Activated naive CD8-positive, alpha-beta T cell treated with anti-CD3 and anti-CD28 coated beads, Interleukin-2, amount 10 ng/mL, durations not matched to agents 7 days and 5 days (primary cell): ENCODE measurements at places on chromosomes 2 and 18.

DNA sequence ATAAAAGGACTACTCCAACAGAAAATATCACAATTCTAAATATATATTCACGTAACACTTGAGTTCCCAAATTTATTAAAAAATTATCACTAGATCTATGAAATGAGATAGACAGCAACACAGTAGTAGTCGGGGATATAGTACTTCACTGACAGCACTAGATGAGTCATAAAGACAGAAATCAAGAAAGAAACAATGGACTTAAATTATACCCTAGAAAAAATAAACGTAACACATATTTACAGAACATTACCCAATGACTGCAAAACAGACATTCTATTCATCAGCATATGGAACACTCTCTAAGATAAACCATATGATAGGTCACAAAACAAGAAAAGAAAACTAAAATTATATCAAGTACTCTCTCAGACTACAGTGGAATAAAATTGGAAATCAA, 429.4 kb downstream of the MBD2 start:
- H3K27ac ChIP-seq: no peak overlapping the region
- H3K4me1 ChIP-seq: no peaks in the 10 kb centered on the region
- H3K4me3 ChIP-seq: no peak overlapping the region

- no peaks in the 10 kb centered on the region for H3K36me3 ChIP-seq
- no peaks in the 10 kb centered on the region for H3K4me1 ChIP-seq
- H3K27me3 ChIP-seq: peaks cover 56% of the 10 kb centered on the region
- no peak for DNase-seq
- H3K4me3 ChIP-seq: no peak overlapping the region
- no peak overlapping the region for H3K27ac ChIP-seq
Observed at GRCh38 chr2:27288610-27289009, 6.4 kb downstream of the TRIM54 start.

GRCh38 chr18:60038731-60039130, 138.9 kb downstream of the PMAIP1 start:
- no peak overlapping the region for H3K4me3 ChIP-seq
- no peaks in the 10 kb centered on the region for H3K4me1 ChIP-seq
- H3K27me3 ChIP-seq: no peaks in the 10 kb centered on the region
- H3K36me3 ChIP-seq: no peaks in the 10 kb centered on the region
- H3K27ac ChIP-seq: no peak overlapping the region

GRCh38 chr2:18119883-18120282, 241.4 kb downstream of the KCNS3 start:
- no peak overlapping the region for H3K4me3 ChIP-seq
- no peak overlapping the region for H3K27ac ChIP-seq
- no peaks in the 10 kb centered on the region for H3K36me3 ChIP-seq
- DNase-seq: no peak
- H3K4me1 ChIP-seq: no peaks in the 10 kb centered on the region
- no peaks in the 10 kb centered on the region for H3K27me3 ChIP-seq

GRCh38 chr18:2302628-2303516, 268.4 kb downstream of the METTL4 start:
- no peak overlapping the region for H3K27ac ChIP-seq
- DNase-seq: no peak
- H3K36me3 ChIP-seq: no peaks in the 10 kb centered on the region

DNA sequence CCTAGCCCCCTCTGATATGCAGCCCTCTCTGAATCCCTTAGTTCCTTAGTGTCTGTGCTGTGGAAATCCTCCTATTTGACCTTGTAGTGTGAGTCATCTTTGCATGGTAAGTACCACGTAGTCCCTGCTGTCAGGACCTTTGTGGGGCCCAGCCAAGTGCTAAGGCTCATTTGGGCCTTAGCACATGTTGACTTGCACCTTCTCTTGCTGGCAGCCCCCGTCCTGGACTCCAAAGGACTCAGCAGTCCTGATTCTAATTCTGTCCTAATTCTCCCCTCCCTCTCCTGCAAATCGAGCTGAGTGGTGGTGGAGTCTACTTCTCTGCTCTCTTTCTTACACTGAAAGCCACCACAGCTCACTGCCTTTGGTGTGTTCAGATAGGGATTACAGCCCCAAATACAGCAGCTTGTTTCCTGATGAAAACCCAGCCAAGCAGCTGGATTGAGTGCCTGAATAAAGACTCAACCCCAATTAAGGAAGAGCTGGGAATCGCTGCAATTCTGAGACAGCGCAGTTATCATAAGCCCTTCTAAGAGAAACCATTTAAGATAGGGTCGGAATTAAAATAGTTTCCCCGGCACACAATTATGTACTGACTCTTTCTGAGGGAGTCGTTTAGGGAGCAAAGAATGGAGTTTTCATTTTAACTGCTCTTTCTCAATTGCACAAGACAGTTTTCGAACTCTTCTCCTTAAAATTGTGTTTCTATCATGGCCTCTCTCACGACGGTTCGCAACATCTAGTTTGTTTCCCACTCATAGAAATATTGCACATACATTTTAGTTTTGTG, 215.6 kb upstream of the TNP1 start:
- H3K36me3 ChIP-seq: no peaks in the 10 kb centered on the region
- no peaks in the 10 kb centered on the region for H3K27me3 ChIP-seq
- no peak overlapping the region for H3K27ac ChIP-seq
- no peak overlapping the region for H3K4me3 ChIP-seq
- H3K4me1 ChIP-seq: no peaks in the 10 kb centered on the region

GRCh38 chr2:73105511-73105971, 7.2 kb downstream of the RAB11FIP5 start:
- peaks cover 5% of the 10 kb centered on the region for H3K4me1 ChIP-seq
- H3K36me3 ChIP-seq: no peaks in the 10 kb centered on the region
- no peak for DNase-seq
- no peak overlapping the region for H3K4me3 ChIP-seq
- H3K27me3 ChIP-seq: peaks cover 4% of the 10 kb centered on the region

DNA sequence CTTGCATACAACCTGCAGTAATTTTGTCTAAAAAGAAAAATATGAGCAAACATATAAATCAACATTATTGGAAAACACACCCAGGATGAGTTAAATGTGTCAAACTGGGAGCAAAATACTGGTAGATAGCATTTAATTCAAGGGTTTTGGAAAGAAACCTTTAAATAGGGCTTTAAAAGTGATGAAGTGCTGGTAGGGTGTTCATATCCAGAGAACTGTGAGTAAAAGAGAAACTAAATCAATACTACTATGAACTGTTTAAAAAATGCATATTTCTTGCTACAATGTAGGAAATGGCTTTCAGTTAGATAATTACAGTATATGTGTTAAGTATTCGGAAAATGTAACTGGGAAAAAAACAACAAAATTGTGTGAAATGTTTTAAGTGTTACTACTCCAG, 117.8 kb downstream of the ATAD2B start:
- H3K27ac ChIP-seq: no peak overlapping the region
- H3K27me3 ChIP-seq: no peaks in the 10 kb centered on the region
- peaks cover 3% of the 10 kb centered on the region for H3K4me1 ChIP-seq
- peaks cover 18% of the 10 kb centered on the region for H3K36me3 ChIP-seq

DNA sequence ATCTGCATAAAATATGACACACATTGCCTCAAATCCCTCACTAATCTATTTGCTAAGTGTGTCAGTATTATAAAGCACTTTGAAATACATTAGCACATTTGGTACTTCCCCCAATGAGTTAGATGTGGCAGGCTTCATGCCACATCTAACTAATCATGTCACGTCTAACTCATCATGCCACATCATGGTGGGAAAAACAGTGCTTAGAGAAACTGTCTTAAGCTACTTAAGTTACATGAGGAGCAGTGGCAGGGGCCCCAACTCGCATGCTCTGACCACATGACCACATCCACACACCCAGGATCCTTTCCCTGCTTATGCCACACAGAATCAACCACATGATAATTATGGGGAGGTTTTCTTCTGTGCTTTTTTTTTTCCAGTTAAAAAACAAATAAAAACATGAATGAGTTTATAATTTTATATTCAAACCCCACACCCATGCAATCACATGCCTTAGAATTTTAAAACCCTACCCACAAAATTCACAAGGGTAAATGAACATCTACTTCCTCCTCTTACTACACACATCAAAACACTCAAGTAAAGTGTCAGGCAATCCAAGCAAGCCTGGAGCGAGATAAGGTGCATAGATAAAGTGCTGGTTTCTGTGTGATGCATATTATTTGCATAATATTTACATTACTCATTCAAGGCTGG, 1.6 kb downstream of the ABCA12 start:
- H3K4me1 ChIP-seq: no peaks in the 10 kb centered on the region
- H3K27me3 ChIP-seq: peaks cover 8% of the 10 kb centered on the region
- H3K36me3 ChIP-seq: no peaks in the 10 kb centered on the region
- no peak overlapping the region for H3K4me3 ChIP-seq

DNA sequence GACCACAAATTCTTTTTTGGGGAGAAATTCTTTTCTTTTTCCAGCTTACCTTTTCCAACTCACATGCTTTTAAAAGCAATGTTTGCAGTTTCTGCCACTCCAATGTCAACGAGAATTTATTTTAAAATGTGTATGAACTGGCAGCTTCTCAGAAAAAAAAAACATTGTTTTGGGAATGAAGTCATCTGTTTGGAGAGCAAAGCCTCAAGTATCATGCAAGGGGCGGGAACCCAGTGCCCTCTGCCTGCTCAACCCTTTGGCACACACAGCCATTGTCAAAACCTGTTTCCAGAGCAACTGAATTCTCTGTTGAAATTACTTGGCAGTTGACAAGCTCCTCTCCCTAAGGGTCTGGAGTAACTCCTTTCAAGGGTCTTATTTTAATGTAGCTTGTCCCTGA, 128.5 kb downstream of the QPCT start:
- no peaks in the 10 kb centered on the region for H3K27me3 ChIP-seq
- no peak for DNase-seq
- H3K4me1 ChIP-seq: no peaks in the 10 kb centered on the region
- H3K36me3 ChIP-seq: no peaks in the 10 kb centered on the region
- no peak overlapping the region for H3K4me3 ChIP-seq
- no peak overlapping the region for H3K27ac ChIP-seq
